Epithelial cell of proximal tubule (primary cell): ENCODE measurements at places on chromosomes 4 and X.
A peak's percentile ranks its signal among the peaks of the same experiment; 100 is the strongest.

- no peak for DNase-seq
These were observed 83.7 kb downstream of the HTRA3 start for GRCh38 chr4:8353158-8353669.

- DNase-seq = no peak
These were observed 664.2 kb upstream of the CPEB2 start for GRCh38 chr4:14337892-14338584.

DNA sequence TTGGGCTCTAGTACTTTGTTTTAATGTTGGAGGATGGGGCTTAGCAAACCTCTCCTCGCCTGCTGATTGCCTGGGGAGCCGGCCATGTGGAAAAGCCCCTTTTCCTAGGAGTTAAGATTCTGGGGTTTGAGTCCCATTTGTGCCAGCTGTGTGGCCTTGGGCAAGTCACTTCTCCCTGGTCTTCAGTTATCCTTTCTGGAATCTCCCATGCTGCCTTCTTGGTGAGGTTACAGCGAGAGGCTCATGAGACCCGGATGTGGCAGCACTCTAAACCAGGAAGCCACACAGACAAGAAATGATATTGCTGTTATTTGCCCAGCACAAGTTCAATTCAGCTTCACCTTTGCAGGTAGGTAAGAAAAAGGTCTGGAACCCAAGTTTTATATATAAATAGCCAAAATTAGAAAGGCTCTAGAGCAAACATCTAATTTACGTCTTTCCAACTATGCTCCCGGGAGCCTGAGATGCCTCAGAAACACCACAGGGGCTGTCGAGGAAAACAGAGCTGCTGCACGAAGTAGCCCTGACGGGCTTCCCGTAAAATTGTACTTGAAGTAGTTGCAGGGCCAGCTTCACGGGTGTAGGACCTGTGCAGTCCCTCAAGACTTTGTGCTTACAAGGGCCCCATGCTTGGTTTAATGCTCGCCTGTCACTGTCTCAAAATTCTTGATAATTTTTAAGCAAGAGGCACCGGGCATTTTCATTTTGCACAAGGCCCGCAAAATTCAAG, 8.3 kb upstream of the SASH3 start:
- no peak for DNase-seq

GRCh38 chrX:40149286-40150175, 51.8 kb upstream of the BCOR start:
- DNase-seq = no peak

- no peak for DNase-seq
These were observed 197.4 kb upstream of the TBL1X start for GRCh38 chrX:9267415-9267814.

DNA sequence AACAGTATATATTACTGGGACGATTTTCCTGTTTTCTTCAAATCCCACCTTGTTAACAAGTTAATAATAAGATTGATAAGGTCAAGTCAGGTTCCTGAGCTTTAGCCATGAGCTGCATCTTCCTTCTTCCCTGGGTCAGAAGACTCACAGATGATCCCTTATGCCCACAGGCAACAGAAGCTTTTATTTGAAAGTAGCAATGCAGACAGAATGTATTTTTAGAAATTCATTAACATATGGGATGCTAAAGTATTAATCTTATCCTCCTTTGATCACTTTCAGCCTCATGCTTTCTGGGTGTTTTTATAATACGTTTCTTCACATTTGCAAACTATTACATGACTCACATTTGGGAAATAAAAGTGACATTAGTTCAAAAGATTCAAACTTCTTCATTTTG, 42.0 kb upstream of the MXRA5 start:
- no peak for DNase-seq

GRCh38 chr4:98639523-98639922, 18.9 kb downstream of the TSPAN5 start:
- DNase-seq = no peak

DNA sequence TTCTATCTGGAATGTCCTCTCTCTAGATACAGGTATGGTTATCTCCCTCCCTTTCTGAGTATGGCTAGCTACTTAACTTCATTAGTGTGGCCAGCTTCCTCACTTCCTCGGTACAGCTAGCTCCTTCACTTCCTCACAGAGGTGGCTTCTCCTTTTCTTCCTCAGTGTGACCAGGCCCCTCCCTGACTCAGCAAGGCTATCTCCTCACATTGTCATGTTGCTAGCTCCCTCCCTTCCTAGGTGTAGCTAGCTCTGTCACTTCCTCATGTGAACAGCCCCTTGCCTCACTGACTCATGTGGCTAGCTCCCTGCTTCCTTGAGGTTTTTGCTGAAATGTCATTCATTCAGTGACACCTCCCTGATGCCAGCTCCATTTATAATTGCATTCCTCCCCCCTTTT, 67.3 kb upstream of the DDIT4L start:
- no peak for DNase-seq

GRCh38 chrX:30626402-30626801, 26.8 kb upstream of the GK start:
- no peak for DNase-seq

GRCh38 chrX:46686003-46686645, 72.8 kb downstream of the SLC9A7 start:
- no peak for DNase-seq

GRCh38 chr4:184265546-184266351, 48.1 kb upstream of the ENPP6 start:
- no peak for DNase-seq

GRCh38 chr4:163595580-163595979, 101.1 kb downstream of the TMA16 start:
- no peak for DNase-seq

DNA sequence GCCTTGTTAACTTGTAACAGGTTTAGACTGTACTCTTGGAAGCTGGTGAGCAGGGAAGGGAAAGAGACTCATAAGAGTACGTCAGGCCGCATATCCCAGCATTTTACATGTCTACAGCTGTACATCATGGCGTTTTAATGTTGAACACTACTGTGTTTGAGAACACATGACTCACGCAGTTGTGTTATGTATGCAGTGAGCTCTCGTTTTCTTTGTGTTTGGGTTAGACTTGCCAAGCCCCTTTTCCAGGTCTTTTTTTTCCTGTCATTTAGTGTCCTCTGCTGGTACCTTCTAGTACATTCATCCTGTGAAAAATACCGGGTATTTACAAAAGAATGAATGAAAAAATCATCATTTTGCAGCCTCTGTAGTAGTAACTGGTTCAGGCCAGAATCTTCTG, 35.3 kb downstream of the SMS start:
- no peak for DNase-seq

DNA sequence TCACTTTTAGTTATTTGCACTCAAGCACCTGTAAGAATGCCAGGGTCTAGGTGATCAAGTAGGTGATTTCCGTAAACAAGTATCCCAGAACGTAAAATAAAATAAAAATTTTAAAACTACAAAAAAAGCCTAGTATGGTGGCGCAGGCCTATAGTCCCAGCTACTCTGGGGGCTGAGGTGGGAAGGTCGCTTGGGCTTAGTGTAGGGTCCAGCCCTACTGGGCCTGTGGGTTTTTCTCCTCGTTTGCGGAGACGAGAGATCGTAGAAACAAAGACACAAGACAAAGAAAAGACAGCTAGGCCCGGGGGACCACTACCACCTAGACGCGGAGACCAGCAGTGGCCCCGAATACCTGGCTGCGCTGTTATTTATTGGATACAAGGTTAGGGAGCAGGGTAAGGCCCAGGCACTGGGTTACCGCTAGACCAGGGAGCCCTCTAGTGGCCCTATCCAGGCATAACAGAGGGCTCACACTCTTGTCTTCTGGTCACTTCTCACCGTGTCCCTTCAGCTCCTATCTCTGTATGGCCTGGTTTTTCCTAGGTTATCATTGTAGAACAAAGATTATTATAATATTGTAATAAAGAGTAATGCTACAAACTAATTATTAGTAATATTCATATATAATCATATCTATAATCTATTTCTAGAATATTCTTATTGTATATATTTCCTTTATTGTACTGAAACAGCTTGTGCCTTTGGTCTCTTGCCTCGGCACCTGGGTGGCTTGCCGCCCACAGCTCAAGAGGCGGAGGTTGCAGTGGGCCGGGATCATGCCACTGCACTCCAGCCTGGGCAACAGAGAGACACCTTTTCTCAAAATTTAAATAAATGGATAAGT, 38.4 kb downstream of the SAGE1 start:
- DNase-seq = no peak

- DNase-seq = no peak
These were observed 15.5 kb upstream of the SCRG1 start for GRCh38 chr4:173414456-173414855.

- no peak for DNase-seq
These were observed 177.1 kb downstream of the NHS start for GRCh38 chrX:17552044-17552650.

- no peak for DNase-seq
These were observed 175.9 kb downstream of the BCOR start for GRCh38 chrX:39921838-39922237.

DNA sequence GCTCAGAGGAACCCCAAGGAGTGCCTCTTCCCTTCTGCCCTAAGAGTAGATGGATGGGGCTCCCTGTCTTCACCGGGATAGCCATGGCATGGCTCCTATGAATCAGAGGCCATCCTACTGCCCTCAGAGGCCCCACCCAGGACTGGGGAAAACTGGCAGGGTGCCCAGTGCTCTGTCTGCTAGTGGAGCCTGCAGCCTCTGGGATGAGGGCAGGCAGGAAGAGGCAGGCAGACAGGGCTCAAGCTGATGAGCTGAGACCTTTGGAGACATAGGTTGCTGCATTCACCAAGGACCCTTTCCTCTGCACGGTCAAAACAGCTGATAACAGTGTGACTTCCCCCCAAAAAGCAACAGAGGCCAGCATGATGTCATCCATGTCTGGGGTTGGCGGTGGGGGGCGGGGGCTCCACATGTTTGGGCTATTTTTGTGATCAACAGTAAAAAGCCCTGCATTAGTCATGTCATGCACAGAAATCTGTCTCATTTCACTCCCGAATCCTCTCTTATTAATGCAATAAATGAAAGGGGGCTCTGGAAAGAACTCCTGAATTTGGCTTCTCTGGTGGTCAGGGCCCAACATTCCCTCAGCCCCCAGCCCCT, 207.6 kb upstream of the MAMLD1 start:
- no peak for DNase-seq

- DNase-seq = no peak
These were observed 99.2 kb downstream of the PSAPL1 start for GRCh38 chr4:7335344-7336066.

DNA sequence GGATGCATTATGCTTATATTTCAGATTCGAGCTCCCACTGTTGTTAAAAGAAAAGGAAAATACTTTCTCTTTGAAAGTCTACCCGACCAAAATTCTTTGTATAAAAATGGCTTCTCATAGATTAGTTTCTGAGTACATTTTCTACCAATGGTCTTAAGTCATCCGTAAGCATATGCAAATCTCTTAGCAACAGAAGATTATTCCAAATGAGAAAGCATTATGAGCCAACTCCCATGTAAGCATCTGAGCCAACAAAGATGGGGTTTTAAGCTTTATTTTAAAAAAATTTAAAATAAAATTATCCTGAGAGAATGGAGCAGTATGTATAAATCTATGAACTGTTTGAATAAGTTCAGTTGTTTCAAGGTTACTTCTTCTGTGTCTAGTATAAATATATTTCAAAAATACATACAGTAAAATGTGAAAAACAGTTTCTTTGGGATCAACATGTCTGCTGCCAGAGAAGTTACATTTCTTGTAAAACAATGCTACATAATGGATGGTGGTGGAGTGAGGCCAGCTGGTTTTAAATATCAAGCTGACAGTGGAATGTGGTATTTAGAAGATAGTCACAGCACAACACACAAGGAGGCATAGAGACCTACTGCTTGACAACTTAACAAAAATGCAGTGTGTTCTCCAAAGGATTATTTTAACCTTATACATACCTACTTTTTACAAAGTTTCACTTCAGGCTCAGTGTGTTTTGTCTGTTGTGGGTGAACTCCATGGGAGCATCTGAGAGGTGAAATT, 199.5 kb upstream of the DIPK2B start:
- DNase-seq = no peak

- DNase-seq = no peak
These were observed 8.3 kb upstream of the TLR8 start for GRCh38 chrX:12898073-12898472.

DNA sequence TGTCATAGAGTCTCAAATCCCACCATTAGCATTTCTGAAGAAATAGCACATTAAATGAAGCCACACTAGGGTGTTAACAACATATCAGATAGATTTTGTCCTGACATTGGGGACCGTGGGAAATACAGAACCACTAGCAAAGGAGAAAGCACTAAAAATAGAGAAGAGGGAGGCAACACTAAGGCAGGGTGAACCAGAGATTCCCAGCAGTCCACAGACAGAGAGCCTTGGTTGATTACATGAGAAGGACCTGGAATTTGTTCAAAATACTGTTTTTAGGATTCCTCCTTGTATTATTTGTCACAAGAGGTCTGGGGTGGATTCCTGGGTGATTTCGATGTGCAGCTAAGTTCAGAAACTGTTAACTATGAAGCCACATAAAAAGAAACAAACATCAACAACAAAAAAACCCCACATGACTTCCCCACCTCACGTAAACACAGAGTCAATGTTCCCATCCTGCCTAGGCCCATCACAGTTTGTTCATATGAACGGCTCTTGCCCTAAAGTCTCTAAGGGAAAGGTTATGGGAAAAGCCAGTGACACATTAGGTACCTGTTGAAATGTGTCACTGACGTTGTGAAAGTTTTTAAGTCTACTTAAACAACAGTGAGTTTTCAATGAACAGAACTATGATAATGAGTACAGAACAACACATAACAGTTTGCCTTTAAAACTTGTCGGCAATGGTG, 23.6 kb upstream of the GRSF1 start:
- DNase-seq = no peak

GRCh38 chr4:143502231-143502630, 11.3 kb upstream of the SMARCA5 start:
- DNase-seq = no peak

GRCh38 chrX:56000729-56001128, 231.4 kb upstream of the KLF8 start:
- DNase-seq = no peak

- no peak for DNase-seq
These were observed 60.6 kb upstream of the SLC39A8 start for GRCh38 chr4:102405821-102406401.

GRCh38 chrX:69503782-69504625, at the start of gene NALF2:
Gene NALF2 (plus strand): TSS chrX:69504326. CDS start chrX:69505283, 957 bp downstream.
- DNase-seq = no peak

GRCh38 chr4:151675411-151675971, 85.3 kb downstream of the GATB start:
- peak; percentile 74 for DNase-seq

GRCh38 chr4:17921451-17921850, 100.1 kb downstream of the LCORL start:
- peak; percentile 9 for DNase-seq

GRCh38 chr4:62408454-62408853, 1208.3 kb downstream of the ADGRL3 start:
- DNase-seq = no peak

DNA sequence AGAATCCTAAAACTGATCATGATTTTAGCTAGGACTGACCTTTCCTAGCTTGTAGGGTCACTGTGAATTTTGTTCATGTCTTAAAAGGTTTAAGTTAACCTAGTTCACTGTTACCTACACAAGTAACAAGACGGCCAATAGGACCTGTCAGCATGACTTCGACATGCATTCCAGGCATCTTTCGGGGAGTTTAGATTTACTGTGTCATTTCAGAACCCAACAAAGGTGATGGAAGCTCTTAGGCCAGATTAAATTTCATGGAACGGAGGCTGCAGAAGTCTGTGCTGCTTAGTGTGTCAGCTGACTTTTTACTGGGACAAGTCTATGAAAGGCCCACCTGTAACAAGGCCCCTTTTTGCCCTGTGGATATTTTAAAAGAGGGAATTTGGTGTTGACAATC, 93.1 kb downstream of the GATB start:
- DNase-seq = no peak
